RCC 7860 (cell line): ENCODE measurements at places on chromosomes 7 and 10.

DNA sequence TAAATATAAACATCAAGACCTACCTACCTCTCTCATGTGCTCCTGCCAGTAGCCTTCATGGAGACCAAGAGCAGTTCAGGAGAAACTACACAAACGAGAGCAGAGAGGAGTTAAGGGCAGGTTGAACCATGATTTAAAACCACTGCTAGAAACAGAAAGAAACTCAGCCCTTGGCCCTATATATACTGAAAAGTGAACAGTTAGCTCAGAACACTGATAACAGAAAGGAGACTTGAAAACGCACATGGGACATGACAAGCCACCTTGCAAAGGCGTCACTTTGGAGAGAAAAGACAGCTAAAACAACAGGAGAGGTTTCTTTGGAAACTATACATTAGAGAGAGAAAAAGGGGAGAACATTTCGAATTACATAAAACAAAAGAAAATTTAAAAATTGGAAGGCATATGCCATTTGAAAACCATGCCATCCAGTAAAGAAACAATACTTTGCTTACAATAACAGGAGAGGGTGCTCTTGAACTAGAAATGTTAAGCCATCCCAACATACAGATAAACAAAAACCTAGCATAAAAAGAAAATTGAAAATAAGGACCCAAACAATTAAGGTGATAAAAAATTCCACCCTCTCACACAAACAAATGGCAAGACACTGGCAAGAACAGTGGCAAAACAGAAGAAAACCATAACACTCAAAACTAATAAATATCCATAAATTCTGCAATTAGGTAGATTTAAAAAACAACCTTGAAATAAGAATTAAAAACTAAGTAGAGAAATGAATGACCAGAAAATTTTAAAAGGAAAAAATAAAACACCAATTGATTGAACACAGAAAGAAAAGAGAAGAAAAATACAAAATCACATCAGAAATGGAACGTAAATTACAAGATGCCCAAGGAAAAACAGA lies 232.7 kb downstream of the IMMP2L start:
- no peak for DNase-seq

DNA sequence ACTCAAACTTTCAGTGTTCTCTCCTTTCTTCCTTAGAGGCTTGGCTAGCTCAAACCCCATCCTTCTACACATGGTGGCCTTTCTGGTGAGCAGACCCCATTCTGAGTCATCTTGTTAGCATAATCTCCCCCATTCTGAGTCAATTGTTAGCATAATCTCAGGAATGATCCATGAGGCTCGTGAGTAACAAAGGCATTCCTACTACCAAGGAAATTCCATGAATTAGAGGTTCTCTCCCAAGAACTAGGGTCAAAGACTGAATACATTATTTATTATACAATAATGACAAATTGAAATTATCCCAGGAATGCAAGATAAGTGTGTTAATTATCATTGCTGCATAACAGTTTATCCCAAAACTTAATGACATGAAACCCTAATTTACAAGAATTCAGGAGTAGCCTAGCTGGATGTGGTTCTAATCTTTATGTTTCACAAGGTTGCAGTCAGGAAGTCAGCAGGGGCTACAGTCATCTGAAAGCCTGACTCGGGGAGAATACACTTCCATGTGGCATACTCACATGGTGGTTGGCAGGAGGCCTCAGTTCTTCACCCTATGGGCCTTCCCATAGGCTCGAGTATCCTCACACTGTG lies 100.2 kb downstream of the MMRN2 start:
- peak; percentile 24 for DNase-seq

- no peak for DNase-seq
Measured at GRCh38 chr10:131921184-131921583, 20.4 kb downstream of the PPP2R2D start.

- no peak for DNase-seq
Measured at GRCh38 chr7:25517906-25518305, 289.6 kb upstream of the NPVF start.

- no peak for DNase-seq
Measured at GRCh38 chr7:106987777-106988176, 56.7 kb upstream of the PRKAR2B start.

DNA sequence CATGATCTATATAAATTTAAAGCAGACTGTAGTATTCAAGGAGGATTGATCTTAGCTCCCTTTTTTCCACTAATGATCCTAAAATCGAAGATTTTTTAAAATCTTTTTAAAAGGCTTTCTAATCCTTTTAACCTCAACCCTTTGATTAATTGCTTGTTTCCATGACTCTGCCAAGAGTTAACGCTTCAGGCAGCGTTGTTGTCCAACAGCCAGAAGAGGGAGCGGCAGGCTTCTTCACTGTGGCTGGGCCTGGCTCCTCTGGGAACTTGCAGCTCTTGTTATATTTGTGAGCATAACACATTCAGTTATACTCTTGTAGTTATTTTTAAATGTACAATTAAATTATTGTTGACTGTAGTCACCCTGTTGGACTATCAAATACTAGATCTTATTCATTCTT lies 26.3 kb downstream of the CRCP start:
- no peak for DNase-seq

GRCh38 chr10:44703241-44704155 lies 207.6 kb upstream of the TMEM72 start:
- DNase-seq = no peak
